ENCODE measurements at places on chromosomes 13 and 19.

GRCh38 chr13:67229481-67230403 is at the start of gene PCDH9:
PCDH9 (minus strand) TSS chr13:67230336; CDS start chr13:67228440, 1,896 bp downstream.
- DNase-seq, result no peak

- no peak for DNase-seq
These were observed 66.7 kb downstream of the GPR12 start for GRCh38 chr13:26693749-26694463.

DNA sequence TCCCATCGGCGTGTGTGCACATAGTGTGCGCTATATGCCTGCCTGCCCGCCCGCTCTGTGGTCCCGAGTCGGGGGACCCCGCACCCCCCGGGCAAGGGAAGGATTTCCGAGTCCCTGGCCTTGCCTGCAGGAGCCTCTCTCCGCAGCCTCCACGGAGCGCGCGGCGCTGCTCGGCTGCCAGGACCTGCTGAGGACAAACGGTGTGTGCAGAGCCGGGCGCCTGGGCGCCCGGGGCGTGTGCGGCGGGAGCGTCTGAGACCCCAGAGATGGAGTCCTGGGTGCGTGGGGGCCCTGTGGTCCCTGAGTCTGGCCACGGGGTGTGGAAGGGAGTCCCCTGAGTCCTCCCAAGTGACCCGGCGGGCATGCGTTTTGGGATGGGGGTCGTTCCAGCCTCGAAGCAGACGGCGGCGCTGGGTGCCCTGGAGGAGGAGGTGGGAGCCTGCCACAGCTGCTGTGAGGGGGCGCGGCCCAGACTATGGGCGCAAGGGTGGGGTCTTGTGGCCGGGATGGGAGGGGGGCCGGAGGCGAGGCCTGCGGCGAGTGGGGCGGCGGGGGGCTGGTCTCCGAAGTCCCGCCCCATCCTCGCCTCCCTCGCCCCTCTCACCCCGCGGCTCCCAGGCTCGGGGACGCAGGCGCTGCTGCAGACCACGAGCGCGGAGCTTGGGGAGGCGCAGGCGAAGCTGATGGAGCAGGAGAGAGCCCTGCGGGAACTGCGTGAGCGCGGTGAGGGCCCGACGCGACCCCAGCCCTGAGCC is 25.3 kb downstream of the CLEC4M start:
- no peak for DNase-seq

GRCh38 chr19:10646456-10647159 is 7.5 kb upstream of the ILF3 start:
- no peak for DNase-seq

GRCh38 chr13:94170145-94170571 is 309.3 kb downstream of the DCT start:
- no peak for DNase-seq

DNA sequence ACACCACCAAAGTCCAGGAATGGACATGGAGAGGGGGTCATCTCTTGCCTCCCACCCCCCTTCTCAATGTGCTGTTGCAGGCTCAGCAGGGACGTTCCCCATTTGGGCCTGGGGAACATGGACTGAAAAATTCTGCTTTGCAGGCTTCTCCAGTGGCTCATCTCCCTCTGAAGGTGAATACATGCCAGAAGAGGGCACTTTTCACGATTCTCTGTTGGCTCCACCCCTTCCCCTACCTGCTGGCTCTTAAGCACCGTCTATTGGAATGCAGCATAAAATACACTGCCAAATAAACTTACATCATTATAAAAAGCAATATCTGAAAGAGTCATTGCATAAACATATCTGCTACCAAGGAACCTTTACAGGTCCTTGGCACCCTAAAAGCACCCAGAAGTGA is 35.7 kb downstream of the NHLRC3 start:
- DNase-seq, result no peak

- no peak for DNase-seq
These were observed 3.1 kb downstream of the EFNB2 start for GRCh38 chr13:106532111-106532929.

GRCh38 chr19:19628501-19629134 is 598 bp upstream of the LPAR2 start:
- peak; percentile 16 for DNase-seq

- DNase-seq, result no peak
These were observed 16.4 kb upstream of the GARRE1 start for GRCh38 chr19:34237939-34238338.

All from activated CD4-positive, alpha-beta T cell treated with anti-CD3 and anti-CD28 coated beads, Interleukin-2, Interleukin-4, amounts not matched to agents 100 ng/mL and 50 ng/mL, durations not matched to agents 16 hours and 8 hours (primary cell).